ENCODE measurements at places on chromosomes 6 and 20.

GRCh38 chr20:57904314-57905105 is 194.7 kb upstream of the PMEPA1 start:
- DNase-seq, result no peak

- DNase-seq, result no peak
These were observed 968.7 kb upstream of the ADGRB3 start for GRCh38 chr6:67666177-67666964.

DNA sequence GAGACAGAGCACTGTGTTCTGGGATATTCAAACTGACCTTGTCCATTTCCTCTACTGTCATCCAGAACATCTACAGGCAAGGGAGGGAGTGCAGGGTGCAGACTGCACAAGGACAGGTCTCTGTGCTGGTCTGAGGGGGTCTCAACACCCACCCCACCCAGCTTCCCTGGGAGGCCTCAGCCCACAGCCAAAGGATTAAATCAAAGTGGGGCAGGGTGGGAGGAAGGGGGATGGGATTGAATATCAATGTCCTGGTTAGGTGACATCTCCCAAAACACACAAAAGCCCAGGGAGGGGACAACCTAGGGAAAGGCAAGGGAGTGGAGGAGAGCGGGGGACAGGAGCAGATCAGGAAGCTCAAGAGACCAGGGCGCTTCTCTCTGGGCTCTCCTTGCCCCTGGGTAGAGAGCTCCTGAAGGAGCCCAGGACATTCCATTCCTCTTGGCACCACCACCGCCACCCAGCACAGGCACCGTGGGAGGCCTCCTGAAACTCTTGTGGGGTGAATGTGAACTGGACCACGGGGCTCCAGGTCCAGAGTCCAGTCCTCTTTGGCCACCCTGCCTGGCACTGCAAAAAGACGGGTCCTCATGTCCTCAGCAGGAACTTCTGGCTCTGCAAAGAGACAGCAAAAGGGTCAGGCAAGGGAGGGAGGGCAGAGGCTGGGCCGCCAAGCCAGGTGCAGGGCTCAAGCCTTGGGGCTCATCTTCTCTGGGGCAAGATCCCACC is 73.9 kb downstream of the JPH2 start:
- no peak for DNase-seq

DNA sequence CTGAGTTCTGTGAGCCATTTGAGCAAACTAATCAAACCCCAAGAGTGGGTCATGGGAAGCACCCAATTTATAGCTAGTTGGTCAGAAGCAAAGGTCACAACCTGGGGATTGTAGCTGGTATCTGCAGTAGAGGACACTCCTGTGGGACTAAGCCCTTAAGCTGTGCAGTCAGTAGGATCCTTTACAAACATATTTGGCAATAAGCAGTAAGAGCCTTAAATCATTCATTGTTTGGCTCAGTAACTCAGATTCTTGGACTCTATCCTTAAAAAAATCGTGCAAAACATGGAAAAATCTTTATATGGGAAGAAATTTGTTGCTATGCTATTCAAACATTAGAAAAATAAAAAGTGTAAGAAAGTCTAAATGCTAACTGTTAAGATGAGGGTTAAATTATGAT is 29.9 kb downstream of the FRK start:
- no peak for DNase-seq

DNA sequence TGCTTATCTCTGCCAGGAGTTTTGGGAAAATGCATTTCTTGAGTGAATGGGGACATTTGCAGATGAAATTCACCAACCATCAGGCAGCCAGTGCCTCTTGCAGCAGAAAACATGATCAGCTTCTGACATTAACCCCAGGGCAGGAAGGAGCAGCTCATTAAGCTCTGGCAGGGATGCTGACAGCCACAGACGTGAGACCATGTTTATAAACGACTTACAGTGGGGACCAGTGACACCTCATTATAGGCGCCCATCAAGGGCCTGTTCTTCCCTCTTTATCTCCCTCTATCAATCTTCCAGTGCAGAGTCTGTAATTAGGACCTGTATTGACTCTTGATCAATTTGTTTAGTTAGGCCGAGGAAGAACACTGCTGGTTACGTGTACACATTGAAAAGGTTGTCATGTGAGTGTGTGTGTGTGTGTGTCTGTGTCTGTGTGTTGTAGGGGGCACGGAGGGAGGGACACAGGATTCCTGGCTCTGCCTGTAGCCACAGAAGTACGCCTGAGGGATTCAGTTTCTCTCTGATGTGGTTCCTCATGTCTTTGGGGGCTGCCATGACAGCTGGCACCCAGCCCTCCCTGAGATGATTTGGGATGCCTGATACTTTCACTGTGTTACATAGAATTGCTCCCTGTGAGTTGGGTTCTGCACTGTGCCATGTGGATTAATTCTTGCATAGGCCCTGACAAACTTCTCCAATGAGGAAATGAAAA is 428.4 kb upstream of the CHD6 start:
- no peak for DNase-seq

- no peak for DNase-seq
These were observed 691.8 kb downstream of the QKI start for GRCh38 chr6:164106345-164106769.

DNA sequence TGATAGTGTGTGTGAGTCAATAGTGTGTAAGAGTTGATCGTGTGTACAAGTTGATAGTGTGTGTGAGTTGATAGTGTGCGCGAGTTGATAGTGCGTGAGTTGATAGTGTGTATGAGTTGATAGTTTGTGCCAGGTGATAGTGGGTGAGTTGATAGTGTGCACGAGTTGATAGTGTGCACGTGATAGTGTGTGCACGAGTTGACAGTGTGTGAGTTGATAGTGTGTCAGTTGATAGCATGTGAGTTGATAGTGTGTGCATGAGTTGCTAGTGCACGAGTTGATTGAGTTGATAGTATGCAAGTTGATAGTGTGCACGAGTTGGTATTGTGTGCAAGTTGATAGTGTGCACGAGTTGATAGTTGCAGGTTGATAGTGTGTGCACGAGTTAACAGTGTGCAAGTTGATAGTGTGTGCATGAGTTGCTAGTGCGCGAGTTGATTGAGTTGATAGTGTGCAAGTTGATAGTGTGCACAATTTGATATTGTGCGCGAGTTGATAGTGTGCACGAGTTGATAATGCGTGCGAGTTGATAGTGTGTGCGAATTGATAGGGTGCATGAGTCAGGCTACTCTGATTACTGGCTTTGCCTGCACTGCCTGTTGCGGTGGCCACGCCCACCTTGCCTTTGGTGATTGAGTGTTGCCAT is 35.8 kb upstream of the IYD start:
- DNase-seq, result no peak

DNA sequence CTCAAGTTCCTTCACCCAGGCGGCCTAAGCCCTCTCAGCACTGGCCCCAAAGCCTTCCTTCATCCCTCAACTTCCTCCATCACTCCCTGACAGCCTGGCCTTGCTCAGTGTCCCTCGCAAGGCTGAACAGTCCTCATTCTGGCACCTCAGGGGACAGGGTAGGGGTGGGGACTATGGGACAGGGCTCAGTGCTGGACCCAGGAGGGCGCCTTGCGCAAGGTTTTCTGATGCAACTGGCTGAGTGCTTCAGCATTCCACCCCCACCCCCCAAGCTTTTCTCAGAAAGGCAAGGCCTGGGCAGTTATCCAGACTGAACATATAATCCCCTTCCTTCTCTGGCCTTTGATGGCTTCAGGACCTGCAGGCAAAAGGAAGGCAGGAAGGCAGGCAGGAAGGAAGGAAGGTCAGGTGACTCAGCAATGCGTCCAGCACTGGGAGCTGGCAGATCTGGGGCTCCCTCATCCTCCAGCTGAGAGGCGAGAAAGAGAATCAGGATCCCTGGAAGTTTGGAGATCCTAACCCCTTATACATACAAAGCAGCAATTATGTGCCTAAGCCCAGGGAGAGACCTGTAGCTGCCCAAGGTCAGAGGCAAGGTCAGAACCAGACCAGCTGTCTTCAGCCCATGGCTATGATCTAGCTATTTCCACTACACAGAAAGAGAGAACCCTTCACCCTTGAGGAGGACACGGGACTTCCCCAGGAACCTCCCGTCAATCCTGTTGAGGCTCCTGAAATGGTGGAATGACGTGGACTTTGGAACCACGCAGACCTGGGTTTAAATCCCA is 8.6 kb upstream of the TRIB3 start:
- DNase-seq, result no peak

DNA sequence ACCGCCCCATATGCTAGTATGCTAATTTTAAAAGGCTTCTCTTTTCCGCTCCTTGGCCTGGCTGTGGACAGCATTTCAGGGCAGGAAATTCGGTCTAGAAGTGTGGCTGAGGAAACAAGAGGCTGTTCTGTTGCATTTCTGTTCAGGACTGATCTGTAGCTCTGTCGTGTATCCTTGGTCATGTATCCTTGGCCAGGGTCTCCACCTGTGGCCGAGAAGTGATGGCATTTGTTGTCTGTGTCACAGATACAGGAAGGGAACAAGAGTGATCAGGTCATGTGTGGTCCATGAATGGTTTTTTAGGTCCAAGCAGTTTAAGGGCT is 300.5 kb upstream of the SUPT3H start:
- no peak for DNase-seq

DNA sequence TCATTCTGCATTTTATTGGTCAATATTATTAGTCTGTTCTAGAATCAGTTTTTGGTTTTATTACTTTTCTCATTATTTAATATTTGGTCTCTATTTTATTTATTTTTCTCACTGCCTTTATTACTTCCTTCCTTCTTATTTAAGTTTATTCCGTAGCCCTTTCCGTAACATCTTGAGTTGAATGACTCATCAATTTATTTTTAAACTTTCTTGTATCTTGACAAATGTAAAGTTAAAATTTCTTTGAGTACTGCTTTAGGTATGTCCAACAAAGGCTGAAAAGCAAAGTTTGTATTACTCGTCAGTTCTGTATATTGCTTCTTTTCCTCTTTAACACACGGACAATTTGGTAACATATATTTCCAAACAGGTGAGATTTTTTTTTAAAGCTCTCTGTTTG is 192.0 kb downstream of the CD109 start:
- DNase-seq, result no peak

- no peak for DNase-seq
These were observed 58.1 kb downstream of the LRFN2 start for GRCh38 chr6:40529040-40529439.

DNA sequence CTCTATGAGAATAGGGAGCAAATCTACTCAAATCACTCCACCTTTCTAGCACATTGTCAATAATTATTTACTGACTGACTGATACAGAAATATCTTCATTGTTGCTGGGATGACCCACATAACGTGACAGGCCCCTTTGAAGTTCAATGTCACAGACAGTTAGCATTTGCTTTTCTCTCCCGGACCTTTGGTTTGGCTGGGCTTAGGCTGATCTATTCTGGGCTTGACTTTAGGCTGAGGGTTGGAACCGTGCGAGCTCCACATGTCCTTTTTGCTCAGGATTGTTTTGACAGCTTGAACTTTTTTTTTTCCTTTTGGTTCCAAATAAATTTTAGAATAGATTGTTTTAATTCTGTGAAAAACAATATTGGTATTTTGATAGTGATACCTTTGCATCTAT is 12.0 kb downstream of the ULBP3 start:
- DNase-seq, result no peak

GRCh38 chr20:12201289-12201991 is 283.7 kb downstream of the BTBD3 start:
- DNase-seq, result no peak

DNA sequence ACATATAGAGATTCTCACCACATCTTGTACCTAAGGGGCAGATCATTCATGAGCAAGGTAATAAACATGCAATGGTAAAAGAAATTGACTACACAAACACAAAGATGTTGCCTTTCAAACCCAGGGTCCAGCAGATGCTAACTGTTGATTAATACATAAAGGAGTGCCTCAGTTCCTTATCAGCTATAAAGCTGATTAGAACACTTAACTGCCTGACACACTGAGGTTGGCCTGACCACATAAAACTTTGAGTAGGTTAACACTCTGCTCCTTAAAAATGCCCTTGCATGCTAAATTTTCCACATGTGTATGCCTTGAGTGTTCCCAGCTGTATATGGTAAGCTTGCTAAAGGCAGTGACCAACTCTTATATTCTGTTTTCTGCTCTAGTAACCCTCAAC is 14.9 kb downstream of the CRISP2 start:
- no peak for DNase-seq

DNA sequence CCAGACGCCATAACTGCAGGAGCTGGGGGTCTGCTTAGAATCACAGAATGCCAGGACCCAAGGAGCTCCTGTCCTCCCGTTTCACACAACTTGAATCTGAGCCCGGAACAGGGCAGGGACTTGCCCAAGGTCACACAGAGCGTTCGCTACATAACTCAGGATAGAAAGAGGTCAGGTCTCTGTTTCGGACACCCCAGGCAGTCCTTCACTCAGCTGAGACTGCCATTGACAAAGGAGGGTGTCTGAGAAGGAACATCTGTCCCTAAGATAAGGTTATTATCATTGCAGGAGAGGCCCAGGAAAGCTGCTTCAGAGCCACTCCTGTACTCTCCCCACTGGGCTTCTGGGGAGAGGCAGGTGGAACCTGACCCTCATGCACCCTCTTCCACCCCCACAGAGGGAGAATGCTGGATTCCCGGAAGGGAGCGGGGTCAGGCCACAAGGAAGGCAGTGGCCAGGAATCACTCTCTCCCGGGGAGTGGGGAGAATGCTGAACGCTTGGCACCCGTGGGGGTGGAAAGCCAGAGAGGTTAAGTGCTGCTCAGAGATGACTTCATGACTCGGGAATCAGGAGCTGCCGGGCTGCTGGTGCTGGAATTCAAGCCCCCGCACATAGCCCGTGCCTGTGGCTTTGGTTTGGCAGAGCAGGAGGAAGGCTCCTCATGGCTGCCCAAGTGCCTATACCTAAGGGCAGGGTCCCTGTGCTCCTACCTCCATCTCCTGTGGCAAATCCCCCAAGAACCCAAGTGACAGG is 10.7 kb downstream of the SDC4 start:
- DNase-seq, result no peak
